ENCODE measurements at places on chromosomes 5 and 9. TPM values are rescaled to one million over a fixed set of nuclear protein-coding genes. Genes with fewer than 3 reads are reported as not detected.

Gene PRELID2
- polyA plus RNA-seq: 2.9 TPM

Gene TMCO6
- polyA plus RNA-seq: 24.1 TPM

Gene DMGDH
- polyA plus RNA-seq: 0.80 TPM

Gene HTR1A
- polyA plus RNA-seq: not detected

Gene WDR41
- polyA plus RNA-seq: 8.0 TPM

Gene TAF11L10
- polyA plus RNA-seq: not detected

Measured in CD4-positive, CD25-positive, alpha-beta regulatory T cell (primary cell).